CD4-positive, alpha-beta memory T cell (primary cell): ENCODE measurements at places on chromosomes 7 and 10.

DNA sequence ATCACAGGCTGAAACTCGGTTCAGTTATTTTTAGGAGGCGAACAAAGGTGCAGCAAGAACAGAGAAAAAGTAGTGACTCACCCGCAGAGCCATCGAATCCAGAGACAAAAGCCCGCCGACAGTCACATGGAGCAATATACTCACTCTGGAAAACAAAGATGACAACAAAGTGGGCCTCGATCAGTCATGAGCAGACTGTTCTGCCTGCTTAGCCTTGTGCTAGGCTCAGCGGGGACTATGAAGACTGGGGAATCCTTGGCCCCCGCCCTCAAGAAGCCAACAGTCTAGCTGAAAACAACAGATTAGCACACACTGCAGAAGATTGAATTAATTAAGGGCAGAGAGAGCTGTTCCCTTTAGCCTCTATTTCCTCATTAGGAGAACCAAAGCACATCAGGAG lies 30.4 kb downstream of the XPNPEP1 start:
- no peak for DNase-seq

DNA sequence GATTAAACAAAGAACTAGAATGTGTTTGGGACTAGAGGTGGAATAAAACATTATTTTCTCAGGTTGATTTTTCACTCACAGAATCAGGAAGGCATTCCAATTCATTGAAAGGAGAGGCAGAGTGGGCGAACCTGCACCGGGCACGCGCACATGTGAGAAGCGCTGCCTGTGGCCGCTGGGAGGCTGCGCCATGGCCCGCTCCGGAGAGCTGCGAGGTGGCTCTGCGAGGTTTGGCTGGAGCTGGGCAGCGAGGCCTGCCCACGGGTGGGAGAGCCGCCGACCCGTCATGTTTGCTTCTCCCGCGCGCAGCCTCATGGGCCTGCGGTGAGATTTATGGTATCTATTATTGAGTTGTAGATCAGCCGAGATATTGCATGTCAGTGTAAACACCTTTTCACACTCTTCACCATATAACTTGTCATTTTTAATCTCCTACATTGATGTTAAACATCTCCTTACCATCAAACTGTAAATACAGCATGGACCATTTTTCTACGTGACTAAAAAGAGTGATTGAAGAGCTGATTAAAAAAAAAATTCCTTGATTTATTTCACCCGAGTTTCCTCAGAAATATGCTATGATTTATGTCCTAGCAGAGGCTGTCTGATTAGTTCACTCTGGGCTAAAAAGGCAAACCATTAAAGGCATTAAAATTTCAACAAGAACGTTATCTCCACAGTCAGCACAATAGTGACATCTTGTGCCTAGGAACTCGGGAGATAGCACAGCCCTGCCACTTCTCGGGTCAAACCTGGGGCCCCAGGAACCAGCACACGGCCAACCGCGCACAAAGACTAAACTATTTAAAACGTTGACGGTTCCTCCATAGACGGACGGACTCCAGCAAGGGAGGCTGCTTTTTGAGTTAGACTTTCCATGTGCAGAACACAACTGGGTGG lies 96.6 kb upstream of the RNF32 start:
- no peak for DNase-seq

DNA sequence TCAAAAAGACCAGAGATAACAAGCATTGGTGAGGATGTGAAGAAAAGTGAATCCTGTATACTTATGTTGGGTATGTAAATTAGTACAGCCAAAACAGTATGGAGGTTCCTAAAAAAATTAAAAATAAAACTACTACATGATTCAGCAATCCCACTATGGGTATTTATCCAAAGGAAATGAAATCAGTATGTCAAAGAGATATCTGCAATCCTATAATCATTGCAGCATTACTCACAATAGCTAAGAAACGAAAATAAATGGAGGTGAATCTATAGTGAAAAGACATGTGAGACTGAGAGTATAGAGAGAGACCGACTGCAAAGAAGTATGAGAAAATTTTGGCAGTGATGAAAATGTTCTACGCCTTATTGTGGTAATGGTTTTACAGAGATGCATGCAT lies 139.2 kb upstream of the TMEM168 start:
- DNase-seq = no peak

- no peak for DNase-seq
These were observed 56.7 kb upstream of the SDK1 start for GRCh38 chr7:3244241-3244814.

DNA sequence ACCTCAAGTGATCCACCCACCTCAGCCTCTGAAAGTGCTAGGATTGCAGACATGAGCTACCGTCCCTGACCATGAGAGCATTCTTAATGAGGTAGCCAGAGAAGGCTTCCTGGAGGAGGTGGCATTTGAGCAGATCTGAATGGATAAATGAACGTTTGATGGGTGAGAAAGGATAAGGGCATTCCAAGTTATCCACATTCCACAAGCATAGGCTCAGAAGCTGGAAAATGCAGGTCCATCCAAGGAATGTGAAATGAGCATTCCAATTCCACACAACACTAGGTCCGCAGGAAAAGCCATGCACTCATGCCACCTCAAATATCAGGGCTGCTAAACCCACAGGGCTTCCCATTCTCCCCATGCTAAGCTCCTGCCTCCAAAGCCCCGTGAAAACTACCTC lies 17.0 kb downstream of the TMEM130 start:
- DNase-seq = no peak

DNA sequence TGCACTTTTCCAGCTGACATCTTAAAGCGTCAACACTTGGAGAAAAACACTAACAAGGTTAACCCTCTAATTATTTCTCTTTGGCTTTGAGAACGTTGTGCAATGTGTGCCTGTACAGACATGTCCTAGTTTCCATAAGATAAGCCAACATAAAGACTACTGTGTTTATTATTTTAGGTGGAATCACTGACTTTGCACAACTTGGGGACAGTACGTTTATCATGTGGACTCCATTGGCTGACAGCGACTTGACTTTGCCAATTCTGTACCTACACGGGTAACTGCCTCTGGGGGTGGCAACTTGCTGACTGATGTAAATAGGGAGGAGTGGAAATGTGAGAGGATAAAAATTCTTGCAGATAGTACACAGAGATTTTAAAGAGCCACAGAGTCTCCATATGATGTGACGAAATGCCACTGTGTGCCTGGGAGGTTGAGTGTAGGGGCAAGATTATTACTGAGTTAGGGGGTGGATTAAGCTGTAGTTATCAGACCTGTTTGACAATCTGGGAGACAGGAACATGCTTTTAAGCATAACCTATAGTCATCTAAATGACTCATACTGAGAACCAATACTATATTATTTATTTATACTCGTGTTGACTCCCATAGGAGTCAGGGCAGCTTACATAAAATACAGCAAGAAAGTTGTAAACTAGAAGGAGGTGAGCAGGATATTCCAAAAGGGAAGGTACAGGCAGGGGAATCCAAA lies 21.0 kb downstream of the SLC13A4 start:
- no peak for DNase-seq

GRCh38 chr10:122703483-122704448 lies 4.1 kb upstream of the C10orf120 start:
- DNase-seq = peak; percentile 26

DNA sequence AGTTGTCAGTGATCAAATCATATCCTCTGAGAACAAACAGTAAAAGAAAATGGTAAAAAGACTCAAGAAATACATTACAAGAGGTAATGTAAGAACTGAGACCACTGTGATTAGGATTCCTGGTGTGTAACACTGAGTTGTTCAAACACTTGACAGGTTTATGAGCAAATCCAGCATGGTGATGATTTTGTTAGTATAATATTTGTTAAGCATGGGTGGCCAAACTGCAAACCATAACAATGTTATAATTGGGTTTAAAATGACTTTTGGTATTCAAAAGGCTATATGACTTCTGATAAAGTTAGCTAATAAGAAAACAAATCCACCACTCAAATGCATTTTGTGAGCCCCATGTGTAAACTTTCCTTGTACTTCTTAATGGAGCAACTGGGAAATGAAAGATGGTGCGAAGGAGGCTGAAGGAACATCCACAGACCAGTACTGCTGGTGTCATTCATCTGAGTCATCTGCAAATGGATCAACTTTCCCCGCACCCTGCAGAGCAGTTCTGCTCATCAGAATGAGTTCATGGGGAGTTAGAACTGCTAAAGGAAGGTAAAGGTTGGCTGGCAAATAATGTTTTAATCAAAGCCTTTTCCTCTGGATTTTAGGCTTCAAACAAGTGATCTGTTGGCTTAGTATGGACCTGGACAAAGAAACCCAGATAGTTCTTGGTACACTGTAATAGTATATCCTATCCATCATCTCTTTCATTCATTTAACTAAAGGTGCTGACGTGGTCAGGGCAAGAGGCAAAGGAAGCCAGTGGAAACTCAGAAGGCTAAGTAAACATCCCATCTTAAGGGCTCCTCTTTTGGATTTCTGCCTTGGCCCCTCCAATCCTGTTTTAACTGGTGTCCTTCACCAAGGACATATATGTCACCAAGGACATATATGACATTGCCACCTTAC lies 45.0 kb downstream of the AFAP1L2 start:
- DNase-seq = no peak

DNA sequence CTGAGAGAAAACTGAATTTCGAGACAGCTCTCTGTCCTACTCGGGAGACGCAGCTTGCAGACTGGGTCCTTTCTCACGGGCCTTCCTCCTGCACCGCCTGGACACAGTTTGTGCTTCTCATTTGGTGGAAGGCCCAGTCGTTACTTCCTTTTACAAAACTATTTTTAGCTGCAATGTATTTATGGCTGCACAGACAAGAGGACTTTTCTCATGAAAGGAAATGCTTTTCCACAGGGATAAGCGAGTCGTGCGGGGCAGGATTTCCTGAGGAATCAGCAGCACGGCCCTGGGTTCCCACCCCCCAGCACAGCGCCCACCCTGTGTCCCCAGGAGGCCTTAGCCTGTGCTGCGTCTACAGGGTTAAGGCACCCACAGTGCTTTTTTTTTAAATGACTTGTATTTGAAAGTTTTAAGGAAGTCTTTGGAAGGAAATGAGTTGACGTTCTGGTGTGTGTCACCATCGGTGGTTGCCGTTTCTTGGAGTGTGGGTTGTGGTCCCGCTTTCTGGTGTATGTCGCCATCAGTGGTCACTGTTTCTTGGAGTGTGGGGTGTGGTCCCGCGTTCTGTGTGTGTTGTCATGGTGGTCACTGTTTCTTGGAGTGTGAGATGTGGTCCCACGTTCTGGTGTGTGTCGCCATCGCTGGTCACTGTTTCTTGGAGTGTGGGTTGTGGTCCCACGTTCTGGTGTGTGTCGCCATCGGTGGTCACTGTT lies 50.9 kb downstream of the INPP5A start:
- no peak for DNase-seq

DNA sequence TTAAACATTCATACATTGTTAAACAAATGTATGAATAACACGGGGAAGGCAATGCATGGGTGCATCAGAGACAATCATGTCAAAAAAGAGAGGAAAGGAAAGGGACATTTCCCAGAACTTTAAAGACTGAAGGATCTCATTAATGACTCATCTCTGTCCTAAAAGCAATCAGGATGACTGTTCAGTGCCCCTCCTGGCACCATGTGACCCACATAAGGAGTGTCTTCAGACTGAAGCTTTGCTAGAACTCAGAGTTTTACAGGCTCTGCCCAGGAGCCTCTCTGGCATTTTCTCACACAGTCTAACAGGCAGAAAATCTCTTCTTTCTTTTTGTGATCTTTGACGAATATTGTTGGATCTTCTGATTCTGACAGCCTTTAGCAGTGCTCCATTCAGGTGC lies 315.3 kb downstream of the OTUD1 start:
- no peak for DNase-seq

DNA sequence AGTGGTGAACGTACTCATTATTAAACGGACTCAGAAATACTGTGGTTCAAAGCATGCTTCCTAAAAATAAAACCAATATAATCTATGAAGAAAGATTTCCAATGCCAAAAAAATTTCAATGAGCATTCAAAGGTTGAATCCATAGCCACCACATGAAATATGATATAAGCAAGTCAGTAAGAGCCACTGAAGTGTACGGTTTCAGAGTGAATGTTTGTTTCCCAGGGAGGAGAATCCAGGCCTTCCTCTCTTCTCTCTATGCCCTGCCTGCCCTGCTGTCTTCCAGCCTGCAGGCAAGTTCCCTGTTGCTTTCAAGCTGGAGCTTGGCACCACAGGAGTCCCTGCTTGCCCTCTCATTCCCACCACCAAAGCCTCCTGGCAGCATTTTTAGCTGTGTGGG lies 1171.6 kb upstream of the C7orf33 start:
- no peak for DNase-seq

GRCh38 chr7:30845426-30846135 lies 66.1 kb upstream of the AQP1 start:
- no peak for DNase-seq

- no peak for DNase-seq
These were observed 81.1 kb upstream of the CPXM2 start for GRCh38 chr10:123972481-123973401.
